Urinary bladder (tissue), 4 donors: ENCODE measurements at places on chromosomes 6 and 20.

GRCh38 chr6:145631374-145631773 lies 103.9 kb downstream of the EPM2A start:
- DNase-seq: no peak

DNA sequence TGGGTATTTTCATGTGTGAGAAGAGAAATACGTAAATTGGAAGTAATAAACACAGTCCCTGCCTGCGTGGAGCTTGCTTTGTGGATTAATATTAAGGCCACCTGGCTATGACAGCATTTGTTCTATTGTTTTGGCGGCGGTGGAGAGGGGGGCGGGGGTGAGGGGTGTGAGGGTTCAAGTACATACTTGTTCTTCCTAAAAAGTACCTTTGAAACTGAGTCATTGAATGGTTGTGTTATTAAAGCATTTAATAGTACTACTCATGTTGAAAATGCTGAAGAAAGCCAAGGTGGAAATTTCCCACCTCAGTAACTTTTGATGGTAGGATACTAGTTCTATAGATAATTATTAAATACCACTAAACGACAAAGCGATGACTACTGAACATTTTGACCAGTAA lies 95.0 kb downstream of the FOXC1 start:
- DNase-seq: no peak

DNA sequence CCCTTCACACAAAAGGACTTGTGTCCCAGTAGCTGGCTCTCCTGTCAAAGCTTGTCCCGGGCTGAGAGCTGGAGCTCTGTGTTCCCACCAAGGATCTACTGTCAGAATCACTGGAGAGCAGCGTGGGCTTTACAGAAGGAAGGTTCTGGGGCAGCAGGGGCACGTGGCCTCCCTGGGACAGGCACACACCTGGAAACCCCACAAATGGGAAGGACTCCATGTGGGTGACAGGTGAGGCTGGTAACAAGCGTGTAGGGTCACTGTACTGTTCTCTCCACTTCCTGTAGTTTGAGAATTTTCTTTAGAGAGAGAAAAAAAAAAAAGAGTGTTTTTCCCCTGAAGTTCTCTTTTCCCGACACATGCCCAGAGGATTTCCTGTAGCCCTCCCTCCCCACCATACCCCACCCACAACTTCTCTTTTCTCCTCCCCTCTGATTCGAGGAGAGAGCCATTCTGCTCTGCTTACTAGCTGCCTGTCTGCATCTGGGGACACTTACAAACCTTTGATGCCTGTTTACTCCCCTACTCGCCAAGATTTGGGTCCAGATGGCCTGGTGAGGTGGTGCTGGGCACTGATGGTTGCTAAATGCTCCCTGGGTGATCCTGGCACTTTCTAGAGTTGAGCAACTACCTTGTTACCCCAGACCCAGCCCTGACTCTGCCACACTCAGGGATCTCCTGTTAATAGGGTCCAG lies 84.1 kb upstream of the SIRPA start:
- DNase-seq: no peak

GRCh38 chr20:43983904-43984361 lies 69.3 kb downstream of the TOX2 start:
- DNase-seq: no peak

DNA sequence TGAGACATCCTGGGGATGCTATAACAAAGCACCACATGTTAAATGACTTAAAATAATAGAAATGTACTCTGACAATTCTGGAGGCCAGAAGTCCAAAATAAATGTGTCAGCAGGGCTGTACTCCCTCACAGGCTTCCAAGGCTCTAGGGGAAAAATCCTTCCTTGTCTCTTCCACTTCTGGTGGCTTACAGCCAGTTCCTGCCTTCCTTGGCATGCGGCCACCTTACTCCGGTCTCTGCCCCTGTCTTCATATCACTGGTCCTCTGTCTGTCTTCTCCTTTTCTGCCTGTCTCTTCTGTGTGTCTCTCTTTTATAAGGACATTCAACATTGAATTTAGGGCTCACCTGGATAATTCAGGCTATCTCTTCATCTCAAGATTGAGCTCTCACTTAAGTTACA lies 155.3 kb upstream of the SYNCRIP start:
- no peak for DNase-seq

GRCh38 chr6:121645100-121645745 lies 209.8 kb downstream of the GJA1 start:
- DNase-seq: no peak

- no peak for DNase-seq
Measured at GRCh38 chr6:44558832-44559251, 171.3 kb downstream of the CDC5L start.

DNA sequence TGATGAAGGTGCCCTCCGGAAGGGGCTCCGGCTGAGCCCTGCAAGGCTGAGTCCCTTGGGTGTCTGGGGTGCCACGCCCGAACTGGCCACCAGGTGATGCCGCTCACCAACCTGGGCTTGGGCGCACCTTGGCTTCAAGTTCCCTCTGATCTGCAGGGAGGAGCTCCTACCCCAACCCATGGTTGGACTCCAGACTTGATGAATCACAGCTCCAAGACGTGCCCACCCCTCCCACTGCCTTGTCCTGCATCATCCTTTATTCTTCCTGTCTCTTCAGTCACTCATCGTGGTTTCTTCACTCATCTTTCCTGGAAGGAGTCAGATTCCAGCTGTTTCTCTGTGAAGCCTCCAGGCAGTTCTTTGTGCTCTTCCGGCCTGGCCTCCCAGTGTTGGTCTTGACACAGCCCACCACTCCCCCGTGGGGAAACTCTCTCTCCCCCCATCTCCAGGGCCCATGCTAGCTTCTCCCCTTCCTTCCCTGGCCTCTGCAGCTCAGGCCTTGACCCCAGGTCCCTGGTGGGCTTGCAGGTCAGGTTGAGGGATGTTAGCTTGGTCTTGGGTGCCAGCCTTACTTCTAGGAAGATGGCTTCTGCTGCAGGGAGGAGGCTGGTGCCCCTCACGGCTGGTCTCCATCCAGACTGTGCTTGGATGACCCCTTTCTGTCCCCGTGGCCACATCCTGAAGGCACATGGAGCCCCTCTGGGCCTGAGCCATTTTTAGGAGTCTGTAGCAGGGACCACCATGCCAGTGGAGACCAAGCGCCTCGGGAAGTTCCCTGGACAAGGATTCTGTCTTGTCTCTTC lies 2.6 kb upstream of the ZBP1 start:
- DNase-seq: no peak

- DNase-seq: no peak
Measured at GRCh38 chr6:129863664-129864063, 2.5 kb upstream of the TMEM244 start.

DNA sequence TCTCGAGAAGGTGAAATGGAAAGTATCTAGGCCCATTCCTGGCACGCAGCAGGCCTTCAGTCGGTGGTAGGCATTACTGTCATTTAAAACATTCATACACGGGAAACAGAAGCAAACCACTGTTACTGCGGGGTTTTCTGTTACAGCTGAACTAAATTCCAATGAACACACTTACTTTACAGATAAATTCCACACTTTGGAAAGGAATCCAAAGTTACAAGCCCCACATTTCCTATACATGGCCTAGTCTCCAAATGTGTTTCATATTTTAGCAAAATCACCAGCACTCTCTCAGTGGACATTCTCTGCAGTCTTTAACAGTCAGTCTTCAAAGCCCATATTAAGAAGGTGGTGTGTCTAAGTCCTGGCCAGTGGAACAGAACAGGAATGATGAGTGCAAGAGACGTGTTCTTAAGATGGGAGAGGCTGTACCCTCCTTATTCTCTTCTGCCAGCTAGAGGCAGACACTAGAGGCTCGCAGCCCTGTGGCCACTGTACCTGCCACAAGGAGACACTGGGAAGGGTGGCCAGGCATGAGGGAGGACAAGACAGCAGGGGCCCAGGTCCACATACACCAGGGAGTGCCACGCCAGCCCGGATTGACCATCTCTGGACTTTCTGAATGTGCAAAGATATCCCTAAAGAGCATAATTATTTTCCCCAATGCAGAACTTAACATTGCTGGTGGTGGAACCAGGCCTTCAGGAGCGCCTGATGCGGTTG lies 76.4 kb downstream of the CDC5L start:
- DNase-seq: no peak

DNA sequence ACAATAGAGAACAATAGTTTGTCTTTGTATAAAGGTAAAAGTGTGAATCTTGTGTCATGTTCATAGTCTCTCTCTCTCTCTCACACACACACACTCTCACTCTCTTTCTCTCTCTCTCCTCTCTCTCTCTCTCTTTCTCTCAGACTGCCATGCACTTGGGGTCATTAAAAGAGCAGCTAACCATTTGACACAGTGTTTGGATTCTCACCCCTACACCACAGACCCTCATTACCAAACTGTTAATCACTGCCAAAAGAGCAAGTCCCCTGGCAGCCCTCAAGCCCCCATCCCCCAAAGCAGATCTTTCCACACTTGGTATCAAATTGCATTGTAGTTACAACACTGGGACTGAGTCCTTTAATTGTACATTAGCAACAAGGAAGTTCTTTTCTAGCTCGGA lies 305.8 kb upstream of the RSPO3 start:
- DNase-seq: no peak

DNA sequence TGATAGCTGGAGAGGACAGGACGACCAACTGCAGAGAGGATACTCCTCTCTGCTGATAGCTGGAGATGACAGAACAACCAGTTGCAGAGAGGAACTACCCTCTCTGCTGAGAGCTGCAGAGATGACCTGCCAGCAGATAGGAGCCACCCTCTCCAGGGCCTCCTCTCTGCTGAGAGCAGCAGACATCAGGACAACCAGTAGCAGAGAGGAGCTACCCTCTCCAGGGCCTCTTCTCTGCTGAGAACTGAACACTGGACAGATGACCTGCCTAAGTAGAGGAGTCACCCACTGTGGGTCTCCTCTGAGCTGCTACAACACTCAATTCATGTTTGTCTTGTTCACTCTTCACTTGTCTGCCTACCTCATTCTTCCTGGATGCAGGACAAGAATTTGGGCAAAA lies 27.3 kb upstream of the ZBTB24 start:
- no peak for DNase-seq

GRCh38 chr6:136918706-136919105 lies 3.4 kb upstream of the SLC35D3 start:
- no peak for DNase-seq

GRCh38 chr6:158607411-158608170 lies 37.0 kb downstream of the DYNLT1 start:
- no peak for DNase-seq

DNA sequence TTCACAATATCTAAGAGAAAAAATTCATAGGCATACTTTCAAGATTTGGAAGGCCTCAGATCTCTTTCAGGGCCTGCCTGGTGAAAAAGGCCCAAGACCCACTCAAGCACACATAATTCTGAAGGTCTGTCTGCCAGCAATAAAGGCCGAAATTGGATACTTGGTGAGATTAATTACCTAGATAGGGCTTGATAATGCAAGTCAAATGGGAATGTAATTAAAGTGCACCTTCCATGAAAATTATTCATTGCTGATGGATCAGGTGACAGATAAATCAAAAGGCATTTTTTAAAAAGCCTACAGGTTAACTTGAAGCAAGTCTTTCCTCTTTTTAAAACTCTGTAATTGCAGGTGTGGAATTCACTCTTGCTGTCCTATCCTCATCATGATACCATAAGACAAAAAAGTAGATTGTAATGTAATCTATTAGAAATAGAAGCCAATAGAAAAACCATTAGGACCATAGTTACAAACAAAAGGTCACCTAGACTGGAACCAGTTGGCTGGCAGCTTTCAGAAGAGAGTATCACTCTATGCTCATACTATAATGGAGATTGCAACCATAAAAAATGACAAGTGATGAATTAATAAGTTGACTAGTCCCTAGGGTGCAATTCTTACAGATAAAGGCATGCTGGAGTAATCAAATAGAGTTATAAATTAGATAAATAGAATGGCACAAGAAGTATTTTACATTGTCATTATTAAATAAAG lies 77.3 kb downstream of the EPHA7 start:
- DNase-seq: no peak

GRCh38 chr6:135182071-135183001 lies 1.2 kb downstream of the MYB start:
- DNase-seq: no peak

GRCh38 chr6:121055572-121056163 lies 278.6 kb downstream of the TBC1D32 start:
- no peak for DNase-seq
